SW 1271 (cell line): ENCODE measurements at places on chromosomes 11 and 22.

- DNase-seq: no peak
Observed at GRCh38 chr11:30683176-30683575, 97.0 kb upstream of the MPPED2 start.

DNA sequence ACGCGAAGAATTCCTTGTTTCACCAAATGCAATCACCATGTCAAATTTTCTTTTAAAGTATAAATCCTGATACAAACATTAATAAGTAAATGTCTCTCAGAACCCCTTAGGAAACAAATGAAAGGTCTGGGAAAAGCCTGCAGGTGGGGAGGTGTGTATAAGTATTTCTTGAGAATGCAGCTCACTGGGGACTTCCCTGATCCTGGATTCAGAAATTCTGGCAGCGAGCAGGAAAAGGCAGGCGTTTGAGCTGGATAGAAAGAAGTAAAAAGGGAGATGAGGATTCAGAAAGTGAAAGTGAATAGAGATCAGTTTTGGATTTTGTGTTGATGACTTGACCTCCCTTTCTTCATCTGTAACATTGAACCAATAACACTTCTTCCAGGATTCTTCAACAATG lies 68.3 kb upstream of the CTSC start:
- DNase-seq: no peak

GRCh38 chr22:33851821-33852384 lies 68.4 kb downstream of the LARGE1 start:
- no peak for DNase-seq

DNA sequence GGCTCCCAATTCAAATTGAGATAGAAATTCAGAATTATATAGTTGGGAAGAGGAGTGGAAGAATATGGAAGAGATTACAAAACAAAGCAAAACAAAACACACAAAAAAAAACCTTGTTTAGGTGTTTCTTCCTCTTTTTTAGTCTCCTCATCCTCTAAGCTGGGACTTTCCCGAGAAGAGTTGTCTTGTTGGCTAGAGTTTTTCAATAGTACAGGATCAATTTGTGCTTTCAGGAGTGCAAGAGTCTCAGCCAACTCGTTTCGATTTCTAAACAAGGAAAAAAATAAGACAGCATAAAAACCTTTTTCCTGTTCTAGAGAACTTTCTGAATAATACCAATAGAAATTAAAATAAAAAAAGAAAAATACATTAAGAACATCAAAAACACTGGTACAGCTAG lies 87.8 kb upstream of the CLNS1A start:
- DNase-seq: no peak

DNA sequence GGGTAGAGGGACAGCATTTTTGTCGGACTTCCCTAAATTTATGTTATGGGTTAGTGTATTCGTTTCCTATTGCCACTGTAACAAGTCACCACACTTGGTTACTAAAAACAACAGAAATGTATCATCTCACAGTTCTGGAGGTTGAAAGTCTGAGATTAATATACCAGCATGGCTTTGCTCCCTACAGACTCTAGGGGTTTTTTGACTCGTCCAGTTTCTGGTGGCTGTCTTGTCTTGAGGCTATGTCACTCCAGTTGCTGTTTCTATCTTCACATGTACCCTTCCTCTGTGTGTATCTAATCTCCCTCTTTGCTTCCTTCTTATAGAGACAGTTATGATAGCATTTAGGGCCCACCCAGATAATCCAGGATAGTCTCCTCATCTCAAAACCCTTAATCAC lies 9.1 kb upstream of the CCDC179 start:
- no peak for DNase-seq

DNA sequence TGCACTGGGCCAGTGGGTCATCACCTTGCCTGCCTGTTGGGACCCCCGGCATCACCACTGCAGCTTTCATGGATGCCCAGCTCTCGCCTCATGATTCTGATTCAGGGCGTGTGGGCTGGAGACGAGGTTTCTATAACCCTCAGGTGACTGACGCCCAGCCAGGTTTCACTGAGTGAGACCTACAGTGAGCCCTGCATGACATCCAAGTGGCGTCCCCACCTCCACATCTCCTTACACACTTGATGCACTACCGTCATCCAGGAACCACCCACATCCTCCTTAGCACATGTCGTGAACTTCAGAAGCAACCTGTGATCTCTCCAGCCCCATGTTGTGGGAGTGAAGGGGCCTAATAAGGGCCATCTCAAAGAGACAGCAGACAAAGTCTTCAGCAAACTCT lies 257.5 kb downstream of the CTTN start:
- DNase-seq: no peak

DNA sequence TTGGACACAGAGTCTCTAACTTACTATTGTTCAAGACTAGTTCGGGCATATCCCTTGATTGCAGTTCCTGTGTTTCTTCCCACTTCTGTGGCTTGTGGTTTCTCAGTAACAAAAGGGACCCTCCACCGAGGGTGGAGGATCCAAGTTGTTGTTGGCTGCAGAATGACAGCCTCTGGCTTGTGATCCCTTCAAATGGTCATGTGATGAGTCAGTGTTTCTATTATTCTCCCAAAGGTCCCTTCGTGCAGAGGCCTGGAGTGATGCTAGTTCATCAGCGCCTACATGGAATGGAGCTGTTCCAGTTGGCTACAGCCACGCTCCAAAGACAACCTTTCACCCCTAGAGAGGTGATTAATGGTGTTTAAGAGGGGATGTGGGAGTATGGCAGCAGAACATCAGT lies 2.6 kb upstream of the VWCE start:
- no peak for DNase-seq

GRCh38 chr11:126083829-126084607 lies 21.4 kb upstream of the CDON start:
- no peak for DNase-seq

GRCh38 chr11:115590254-115590653 lies 86.0 kb upstream of the CADM1 start:
- DNase-seq: no peak

- peak; percentile 83 for DNase-seq
Observed at GRCh38 chr22:50507421-50507990, at the start of gene LMF2. TSS of gene LMF2 (minus strand) at chr22:50507702. CDS start at chr22:50507675, 27 bp downstream.

GRCh38 chr22:47205554-47205953 lies 443.1 kb downstream of the TBC1D22A start:
- DNase-seq: no peak

DNA sequence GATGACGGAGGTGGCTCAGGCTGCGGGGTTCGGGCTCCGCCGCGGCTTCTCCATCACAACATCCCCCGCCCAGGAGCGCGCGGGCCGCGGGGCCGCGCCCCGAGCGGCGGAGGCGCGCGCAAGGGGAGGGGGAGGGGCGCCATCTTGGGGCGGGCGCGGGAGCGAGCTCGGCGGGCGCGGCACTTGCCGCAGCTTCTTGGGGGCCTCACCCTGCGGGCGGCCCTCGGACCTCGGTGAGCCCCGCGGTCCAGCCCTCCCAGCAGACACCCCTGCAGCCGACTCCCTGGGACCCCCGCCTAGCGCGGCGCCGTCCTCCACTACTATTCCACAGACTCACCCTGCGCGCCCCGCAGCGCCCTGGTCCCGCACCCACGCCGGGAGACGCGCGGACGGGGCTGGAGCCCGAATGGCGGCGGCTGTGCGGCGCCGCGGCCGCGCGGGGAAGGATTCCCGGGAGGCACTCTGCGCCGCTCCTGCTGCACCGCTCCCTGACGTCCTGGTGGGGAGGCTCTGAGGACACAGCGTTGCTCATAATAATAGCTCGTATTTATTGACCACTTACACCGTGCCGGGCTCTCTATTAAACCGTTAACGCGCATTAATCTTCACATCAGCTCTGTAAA lies at the start of gene APBB1:
APBB1 (minus strand) TSS at position 86 of the 623 bp plus-strand sequence. CDS start 7,747 bp downstream, outside the sequence.
- peak; percentile 30 for DNase-seq

DNA sequence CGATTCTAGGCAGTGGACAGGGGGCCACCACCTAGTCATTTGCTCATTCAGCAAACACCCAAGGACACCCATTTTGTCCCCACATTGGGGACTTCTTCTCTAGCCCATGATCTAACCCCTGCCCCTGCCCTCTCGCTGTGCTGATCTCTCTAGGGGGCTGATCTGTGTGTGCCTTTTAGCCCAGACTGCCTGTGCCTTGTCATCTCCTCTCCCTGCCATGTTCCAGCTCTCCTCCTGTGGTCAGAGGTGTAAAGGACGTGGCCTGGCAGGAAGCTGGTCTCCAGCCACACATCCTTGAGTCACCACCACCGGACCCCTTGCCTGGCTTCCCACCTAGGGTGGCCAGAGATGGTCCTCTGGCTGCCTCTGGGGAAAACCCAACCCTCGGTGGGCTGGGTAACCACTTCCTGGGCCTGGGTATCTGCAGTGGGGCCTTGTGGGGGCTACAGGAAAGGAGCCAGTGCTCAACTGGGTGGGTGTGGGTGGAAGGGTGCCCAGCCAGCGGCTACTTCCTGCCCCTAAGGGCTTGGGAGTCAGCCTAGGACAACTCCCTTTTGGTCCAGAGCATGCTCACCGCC lies 1.3 kb downstream of the CTSW start:
- DNase-seq: no peak

- DNase-seq: no peak
Observed at GRCh38 chr11:46366661-46367161, 14.8 kb upstream of the MDK start.
